Left forelimb (tissue), 1 donor: ENCODE measurements at places on chromosomes 16 and 17.

- DNase-seq: no peak
These were observed 387.6 kb upstream of the MAF start for GRCh38 chr16:79988089-79988488.

GRCh38 chr16:65572156-65572555 lies 450.3 kb upstream of the CDH11 start:
- no peak for DNase-seq

DNA sequence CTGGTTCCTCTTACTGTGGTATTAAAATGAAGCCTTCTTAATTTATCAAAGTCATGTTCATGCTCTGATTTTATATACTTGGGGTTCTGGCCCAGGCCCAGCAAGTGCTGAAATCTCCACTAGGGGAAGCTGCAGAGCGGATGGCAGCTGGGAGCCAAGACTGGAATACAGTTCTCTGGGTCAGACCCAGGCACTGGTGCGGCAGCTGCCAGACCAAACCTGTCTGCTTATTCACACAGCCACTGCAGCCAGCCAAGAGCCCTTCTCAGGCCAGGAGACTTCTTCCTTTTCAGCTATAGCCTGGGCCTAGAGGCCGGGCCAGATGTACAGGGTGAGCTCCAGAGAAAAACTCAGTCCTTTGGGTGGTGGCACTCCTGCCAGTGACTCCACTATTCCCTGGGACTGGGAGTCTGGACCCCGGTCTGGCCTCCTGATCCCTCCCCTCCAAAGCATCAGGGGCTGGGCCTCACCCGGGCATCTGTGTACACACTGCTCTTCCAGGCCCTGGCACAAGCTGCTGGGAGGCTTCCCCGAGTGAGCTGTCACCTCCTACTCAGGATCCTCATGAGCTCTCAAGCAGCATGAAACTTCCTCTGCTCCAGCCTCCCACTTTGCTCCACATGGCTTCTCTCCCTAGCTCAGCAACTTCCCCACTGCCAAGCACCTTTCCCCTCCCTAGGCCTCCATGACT lies 24.4 kb downstream of the ATP6V0D1 start:
- no peak for DNase-seq

DNA sequence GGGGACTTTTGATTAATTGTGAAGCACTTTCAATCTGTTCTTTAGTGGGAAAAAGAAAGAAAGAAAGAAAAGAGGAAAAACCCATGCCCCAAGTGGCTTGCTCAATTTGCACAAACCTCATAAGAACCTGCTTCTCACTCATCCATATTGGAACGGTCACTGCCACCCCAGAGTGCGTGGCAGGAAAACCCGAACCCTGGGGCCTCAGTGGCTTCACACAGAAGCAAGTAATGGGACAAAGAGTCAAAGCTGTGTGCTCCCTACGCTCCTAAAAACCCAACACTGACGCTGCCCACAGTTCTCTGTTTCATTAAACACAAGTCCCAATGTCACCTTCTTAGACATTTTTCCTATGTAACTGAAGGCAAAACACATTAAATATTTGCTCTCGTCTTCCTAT lies 1.2 kb downstream of the SLC6A4 start:
- no peak for DNase-seq

GRCh38 chr17:1434150-1434549 lies 21.9 kb downstream of the CRK start:
- no peak for DNase-seq

GRCh38 chr16:13767215-13767614 lies 152.7 kb upstream of the ERCC4 start:
- DNase-seq: no peak

DNA sequence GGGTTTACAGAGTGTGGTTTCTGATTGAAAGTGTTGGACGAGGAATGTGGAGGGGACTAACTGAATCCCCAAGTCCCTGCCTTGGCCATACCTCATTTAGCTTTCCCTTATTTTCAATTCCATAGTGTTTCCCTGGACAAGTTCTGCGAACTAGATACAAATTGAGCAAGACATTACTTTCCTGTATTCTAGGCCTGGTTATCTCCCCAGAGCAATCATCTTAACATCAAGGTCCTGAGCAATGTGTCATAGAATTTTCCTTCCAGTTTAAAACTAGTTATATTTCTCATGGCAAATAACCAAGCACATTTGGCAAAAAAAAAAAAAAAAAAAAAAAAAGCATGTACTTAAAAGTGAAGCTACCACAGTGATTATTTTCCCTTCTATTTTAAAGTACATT lies 330.1 kb downstream of the CDH11 start:
- no peak for DNase-seq

DNA sequence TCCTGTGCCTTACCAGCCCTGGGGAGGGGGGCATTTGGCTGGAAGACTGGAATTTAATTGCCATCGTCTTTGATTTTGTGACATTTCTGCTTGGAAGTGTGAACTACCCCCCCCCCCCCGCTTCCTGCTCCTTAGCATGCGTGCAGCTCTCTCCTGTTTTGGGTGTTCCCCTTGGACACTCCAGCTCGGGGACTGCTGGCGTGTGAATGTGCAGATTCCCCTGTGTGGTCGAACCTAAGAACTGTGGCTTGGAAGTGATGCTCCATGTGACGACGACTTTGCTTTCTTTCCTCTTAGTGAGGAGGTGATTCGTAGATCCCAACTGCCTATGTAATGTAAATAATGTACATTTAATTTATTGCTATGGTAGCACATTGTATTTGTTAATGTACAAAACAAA lies 26.1 kb downstream of the OR1D5 start:
- no peak for DNase-seq

- no peak for DNase-seq
These were observed 32.0 kb downstream of the GSE1 start for GRCh38 chr16:85645021-85645589.

DNA sequence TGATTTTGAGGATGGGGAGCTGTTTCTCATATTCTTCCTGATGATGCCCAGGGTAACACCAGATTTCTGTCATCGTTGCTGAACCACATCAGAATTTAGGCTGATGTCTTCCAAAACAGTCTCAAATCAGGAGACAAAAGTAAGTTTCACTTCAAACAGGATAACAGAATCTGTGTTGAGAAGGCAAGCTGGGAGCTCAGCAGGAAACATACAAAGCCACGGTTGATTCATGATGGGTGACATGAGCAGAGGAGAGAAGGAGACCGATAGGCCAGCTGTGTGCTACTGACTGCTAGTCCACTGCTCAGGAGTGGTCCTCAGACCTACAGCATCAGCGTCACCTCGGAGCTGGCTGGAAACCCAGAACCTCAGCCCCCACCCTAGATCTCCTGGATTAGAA lies 62.9 kb upstream of the RCVRN start:
- no peak for DNase-seq

GRCh38 chr16:71409011-71409775 lies 32.7 kb downstream of the TLE7 start:
- DNase-seq: no peak

GRCh38 chr17:78628547-78629435 lies 51.6 kb upstream of the DNAH17 start:
- no peak for DNase-seq

DNA sequence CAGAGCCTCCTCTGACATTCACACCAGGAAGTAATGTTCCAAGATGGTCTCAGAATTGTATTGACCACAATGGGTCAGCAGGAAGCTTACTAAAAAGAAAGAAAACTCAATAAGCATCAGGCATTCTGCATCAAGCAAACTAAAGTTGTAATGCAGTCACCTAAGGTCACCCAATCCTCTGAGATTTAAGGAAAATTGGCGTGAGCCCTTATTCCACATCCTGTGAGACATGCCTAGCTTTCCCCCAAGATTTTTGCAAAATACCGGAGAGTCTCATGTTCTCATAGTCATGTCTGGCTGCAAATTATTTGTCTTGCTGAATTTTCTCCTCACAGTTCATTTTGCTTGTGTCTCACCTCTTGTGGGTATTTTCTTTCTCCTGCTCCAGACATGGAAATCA lies 417.1 kb upstream of the SOX9 start:
- DNase-seq: no peak

DNA sequence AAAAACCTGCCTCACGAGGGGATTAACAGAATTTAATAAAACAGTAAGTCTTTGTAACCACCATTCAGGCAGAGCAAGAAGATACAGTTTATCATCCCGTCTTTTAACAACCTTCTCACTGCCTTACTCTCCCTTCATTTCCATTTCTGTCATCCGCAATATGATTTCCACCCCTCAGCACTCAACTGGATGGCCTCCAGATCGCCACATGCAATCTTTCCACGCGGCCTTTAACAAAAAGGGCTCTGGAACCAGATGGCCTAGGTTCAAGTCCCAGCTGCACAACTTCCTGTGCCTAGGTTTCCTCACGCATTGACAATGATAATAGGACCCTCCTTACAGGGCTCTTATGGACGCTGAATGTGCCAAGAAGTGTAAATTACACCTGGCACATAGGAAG lies 103.6 kb downstream of the GAS7 start:
- DNase-seq: no peak

- DNase-seq: no peak
These were observed 123.4 kb downstream of the NTN1 start for GRCh38 chr17:9144502-9145249.

DNA sequence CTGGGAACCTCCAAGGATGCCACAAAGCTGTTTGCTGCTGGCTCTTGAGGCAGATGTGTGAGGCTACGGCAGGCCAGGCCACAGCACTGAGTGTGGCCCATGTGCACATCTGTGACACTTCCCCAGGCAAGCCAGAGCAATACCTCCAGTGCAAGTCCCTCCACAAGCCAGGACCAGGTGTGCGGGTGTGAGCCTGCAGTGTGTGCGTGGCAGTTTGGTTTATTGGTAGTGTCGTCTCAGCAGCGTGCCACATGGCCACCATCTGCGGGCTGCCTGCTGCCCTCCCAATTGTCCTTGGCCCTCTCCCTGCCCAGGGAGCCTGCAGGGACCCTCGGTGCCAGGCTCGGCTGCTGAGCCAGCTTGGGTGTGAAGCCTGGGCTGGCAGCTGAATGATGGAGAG lies 9.9 kb upstream of the SREBF1 start:
- no peak for DNase-seq

GRCh38 chr17:38460082-38460715 lies 31.9 kb downstream of the ARHGAP23 start:
- no peak for DNase-seq

DNA sequence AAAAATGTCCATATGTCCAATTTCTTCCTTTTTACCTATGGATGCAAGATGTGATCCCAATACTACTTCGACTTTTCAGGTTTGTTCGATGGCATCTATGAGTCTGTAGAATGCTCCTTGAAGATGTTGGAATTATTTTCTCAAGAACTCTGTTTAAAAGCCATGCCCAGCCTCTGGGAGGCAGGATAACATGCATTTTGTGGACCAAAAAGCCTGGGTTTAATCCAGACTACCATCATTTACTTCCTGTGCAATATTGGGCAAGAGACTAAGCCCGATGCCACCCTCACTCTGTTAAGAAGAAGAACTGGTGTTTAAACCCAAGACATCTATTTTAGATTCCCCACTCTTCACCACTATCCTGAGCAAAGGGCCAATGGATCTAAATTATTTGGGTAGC lies 42.8 kb upstream of the SALL1 start:
- no peak for DNase-seq

GRCh38 chr17:82602986-82603710 lies 45.1 kb downstream of the WDR45B start:
- DNase-seq: no peak

DNA sequence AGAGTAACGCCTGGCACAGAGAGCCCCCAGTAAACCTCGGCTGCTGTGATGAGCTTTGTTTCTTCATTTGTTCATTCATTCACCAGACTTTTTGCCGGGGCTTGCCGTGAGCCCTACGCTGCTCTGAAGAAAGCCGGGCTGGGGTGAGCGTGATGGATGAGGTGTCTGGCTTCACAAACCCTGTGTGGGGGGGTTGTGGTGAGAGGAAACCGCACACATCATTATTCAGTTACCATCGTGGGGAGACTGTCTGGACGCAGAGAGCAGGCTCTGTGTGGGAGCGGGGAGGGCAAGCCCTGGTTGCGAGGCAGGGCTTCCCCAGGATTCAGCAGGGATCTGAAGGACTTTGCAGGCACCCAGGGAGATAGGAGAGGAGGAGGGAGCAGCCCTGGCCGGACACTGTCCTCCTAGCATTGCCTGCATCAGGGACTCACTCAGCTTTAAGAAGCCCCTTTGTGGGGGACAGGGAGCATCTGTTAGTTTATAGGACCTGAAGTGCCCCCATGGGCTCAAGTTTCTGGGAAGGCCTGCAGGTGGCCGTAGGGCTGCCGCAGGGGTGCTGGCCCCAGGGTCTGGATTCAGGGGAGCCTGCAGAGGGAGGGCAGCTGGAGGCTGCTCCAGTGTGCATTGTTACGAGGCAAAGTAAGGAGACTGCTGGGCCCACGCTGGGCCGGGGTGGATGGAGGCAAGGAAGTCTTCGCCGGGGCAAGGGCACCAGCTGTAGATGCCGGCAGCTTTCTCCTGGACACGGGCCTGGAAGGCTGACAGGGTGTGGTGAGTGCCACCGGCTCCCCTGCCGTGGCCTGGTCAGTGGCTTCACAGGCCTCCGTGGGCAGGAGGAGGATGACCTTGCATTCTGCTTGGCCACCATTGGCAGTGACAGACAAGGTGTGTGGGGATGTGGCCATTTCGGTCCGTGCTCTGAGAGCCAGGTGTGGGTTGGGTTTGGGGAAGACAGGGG lies 334.5 kb downstream of the SEC14L1 start:
- DNase-seq: no peak

GRCh38 chr17:33328129-33328528 lies 35.0 kb upstream of the ASIC2 start:
- no peak for DNase-seq

DNA sequence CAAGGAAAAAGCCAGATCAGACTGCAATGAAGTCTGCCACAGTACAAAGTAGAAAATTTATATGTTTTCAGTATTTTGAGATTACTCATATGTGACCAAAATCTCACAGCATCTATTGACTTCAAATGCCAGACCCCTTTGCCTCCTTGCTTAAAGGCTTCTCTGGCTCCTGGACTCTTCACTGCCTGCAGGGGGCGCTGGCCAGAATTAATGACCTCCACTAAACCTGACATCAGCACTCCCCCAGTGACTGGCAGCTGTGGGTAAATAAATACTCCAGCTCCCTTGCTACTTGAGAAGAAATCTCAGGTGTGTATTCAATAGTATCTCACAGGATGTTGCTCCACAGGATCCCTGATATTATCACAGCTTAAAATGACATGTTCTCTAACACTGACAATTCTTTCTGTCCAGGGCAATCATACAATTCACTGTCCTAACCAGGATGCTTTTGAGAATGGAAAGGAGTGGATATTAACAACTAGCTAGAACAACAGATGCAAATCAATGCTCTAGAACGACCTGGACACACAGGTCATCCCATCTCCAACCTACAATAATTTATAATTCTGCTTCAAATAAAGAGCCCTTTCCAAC lies 4.0 kb downstream of the BECN1 start:
- DNase-seq: no peak

- no peak for DNase-seq
These were observed 252.5 kb downstream of the SLC39A11 start for GRCh38 chr17:72840019-72840418.

GRCh38 chr17:57566721-57567120 lies 178.4 kb downstream of the CCDC182 start:
- no peak for DNase-seq
